ENCODE measurements at places on chromosomes 12 and 14.

GRCh38 chr14:90545966-90546751, 149.3 kb downstream of the CALM1 start:
- DNase-seq = peak; percentile 13

GRCh38 chr14:38145142-38145541, 62.6 kb upstream of the SSTR1 start:
- DNase-seq = peak; percentile 11

- DNase-seq = peak; percentile 72
Observed at GRCh38 chr12:115998119-115998633, 279.3 kb downstream of the MED13L start.

GRCh38 chr12:46998811-46999368, 80.5 kb upstream of the PCED1B start:
- DNase-seq = no peak

- no peak for DNase-seq
Observed at GRCh38 chr14:86404425-86404824, 874.5 kb downstream of the FLRT2 start.

DNA sequence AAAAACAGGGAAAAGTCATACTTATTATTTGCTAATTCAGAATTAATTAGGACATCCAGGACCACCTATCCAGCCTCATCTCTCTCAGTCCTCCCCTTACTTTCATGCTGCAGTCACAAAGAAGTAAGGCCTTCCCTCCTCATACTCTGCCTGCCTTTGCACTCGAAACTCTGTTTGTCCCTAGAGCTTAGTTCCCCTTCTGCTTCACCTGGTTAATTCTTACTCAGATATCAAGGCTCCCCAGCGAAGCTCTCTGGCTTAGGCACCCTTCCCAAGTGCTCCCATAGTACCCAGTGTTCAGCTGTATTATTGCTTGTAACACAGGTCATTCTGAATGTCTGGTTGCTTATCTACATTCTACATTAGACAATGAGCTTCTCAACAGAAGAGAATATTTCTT, 81.3 kb downstream of the ERGIC2 start:
- no peak for DNase-seq

- no peak for DNase-seq
Observed at GRCh38 chr12:57367121-57367520, 63.7 kb downstream of the R3HDM2 start.
